ENCODE measurements at places on chromosomes 12 and 14. TPM values are rescaled to one million over a fixed set of nuclear protein-coding genes. Genes with fewer than 3 reads are reported as not detected.

The GUCY2C gene
- total RNA-seq = not detected

The LAG3 gene
- not detected for total RNA-seq

The MBD6 gene
- 5.0 TPM for total RNA-seq

The CPNE8 gene
- total RNA-seq = 23.9 TPM

The CLEC14A gene
- 0.29 TPM for total RNA-seq

The PTCSC3 gene
- not detected for total RNA-seq

The STXBP6 gene
- 5.8 TPM for total RNA-seq

The VDR gene
- total RNA-seq = 32.2 TPM

DNA sequence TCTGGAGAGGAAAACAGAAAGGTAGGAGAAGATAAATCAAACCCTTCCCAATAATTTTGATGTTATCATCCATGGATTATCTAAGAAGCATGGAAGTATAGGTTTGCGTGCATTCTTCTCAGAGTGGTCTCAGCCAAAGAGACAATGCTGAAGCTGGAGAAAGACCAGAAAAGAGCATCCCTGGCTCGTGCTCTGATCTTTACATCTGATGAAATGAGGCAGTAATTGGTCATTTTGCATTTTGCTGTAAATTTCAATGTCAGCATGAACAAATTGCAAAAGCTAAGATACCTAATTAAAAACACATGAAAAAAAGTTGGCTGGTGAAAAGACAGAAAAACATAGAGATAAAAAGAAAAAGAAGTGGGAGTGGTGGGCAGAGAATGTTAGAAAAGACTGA is 252.4 kb downstream of the ITPR2 start:
- DNase-seq = no peak
- H3K27me3 ChIP-seq = no peaks in the 10 kb centered on the region
- no peak overlapping the region for H3K27ac ChIP-seq
- no peaks in the 10 kb centered on the region for H3K4me1 ChIP-seq
- H3K36me3 ChIP-seq = no peaks in the 10 kb centered on the region
- H3K4me3 ChIP-seq = no peak overlapping the region

- no peaks in the 10 kb centered on the region for H3K36me3 ChIP-seq
- no peaks in the 10 kb centered on the region for H3K4me1 ChIP-seq
- no peak overlapping the region for H3K4me3 ChIP-seq
Observed at GRCh38 chr14:75939200-75939599, 42.6 kb downstream of the TGFB3 start.

- H3K27ac ChIP-seq = no peak overlapping the region
- no peaks in the 10 kb centered on the region for H3K4me1 ChIP-seq
- no peaks in the 10 kb centered on the region for H3K36me3 ChIP-seq
- no peak for DNase-seq
Observed at GRCh38 chr14:25032092-25032784, 17.7 kb downstream of the STXBP6 start.

- no peak for DNase-seq
- H3K27ac ChIP-seq = no peak overlapping the region
- peaks cover 6% of the 10 kb centered on the region for H3K36me3 ChIP-seq
- peaks cover 33% of the 10 kb centered on the region for H3K4me1 ChIP-seq
- no peak overlapping the region for H3K4me3 ChIP-seq
Observed at GRCh38 chr14:75824318-75824717, 157.5 kb downstream of the TGFB3 start.

- peaks cover 33% of the 10 kb centered on the region for H3K4me1 ChIP-seq
- peak overlapping the region; percentile 62 for H3K27ac ChIP-seq
- H3K36me3 ChIP-seq = no peaks in the 10 kb centered on the region
- H3K27me3 ChIP-seq = no peaks in the 10 kb centered on the region
- H3K4me3 ChIP-seq = no peak overlapping the region
Observed at GRCh38 chr12:19245106-19245505, 115.6 kb downstream of the PLEKHA5 start.

GRCh38 chr12:101186291-101186690 is 23.7 kb downstream of the SLC5A8 start:
- no peaks in the 10 kb centered on the region for H3K4me1 ChIP-seq
- no peak overlapping the region for H3K4me3 ChIP-seq
- H3K27ac ChIP-seq = no peak overlapping the region
- H3K27me3 ChIP-seq = no peaks in the 10 kb centered on the region
- no peaks in the 10 kb centered on the region for H3K36me3 ChIP-seq

DNA sequence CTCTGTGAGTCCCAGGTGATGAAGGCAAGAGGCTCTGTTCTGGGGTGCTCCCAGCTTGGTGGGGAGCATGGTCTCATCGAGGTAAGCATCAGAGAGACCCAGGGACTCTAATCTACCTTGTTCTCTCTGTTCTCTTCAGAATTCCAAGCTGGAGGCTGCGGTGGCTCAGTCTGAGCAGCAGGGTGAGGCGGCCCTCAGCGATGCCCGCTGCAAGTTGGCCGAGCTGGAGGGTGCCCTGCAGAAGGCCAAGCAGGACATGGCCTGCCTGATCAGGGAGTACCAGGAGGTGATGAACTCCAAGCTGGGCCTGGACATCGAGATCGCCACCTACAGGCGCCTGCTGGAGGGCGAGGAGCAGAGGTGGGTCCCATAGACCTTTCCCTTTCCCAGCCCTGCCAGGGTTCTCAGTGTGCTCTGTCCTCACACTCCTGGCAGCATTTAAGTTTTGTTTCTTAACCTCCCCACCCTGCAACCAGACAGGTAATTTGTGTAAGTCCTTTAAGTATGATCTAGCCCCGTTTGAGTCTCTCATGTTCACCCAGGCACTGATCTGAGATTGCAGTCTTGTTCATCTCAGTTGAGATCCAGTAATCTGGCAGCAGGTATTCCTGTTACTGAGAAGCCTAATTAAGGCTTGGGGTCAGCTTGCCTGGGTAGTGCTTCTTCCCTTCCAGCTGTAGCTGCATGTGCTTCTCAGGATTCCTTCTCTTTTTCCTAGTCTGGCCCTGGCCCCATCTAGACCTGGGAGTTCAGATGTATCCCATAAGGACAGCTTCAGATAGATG is 14.8 kb upstream of the KRT81 start:
- peak; percentile 75 for DNase-seq
- no peak overlapping the region for H3K4me3 ChIP-seq
- peaks cover 6% of the 10 kb centered on the region for H3K4me1 ChIP-seq
- no peaks in the 10 kb centered on the region for H3K36me3 ChIP-seq

DNA sequence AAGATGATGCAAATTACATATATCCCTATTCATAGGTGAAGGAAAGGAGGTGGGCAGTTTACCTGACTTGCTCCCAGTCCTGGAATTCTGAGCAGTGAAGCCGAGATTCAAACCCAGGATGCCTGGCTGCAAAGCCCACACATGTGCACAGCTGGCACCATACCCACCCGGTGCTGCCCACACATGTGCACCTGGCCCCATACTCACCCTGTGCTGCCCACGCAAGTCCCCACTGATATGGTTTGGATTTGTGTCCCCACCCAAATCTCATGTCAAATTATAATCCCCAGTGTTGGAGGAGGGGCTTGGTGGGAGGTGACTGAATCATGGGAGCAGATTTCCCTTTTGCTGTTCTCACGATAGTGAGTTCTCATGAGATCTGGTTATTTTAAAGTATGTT is 179.2 kb upstream of the C14orf180 start:
- no peak for DNase-seq
- H3K27me3 ChIP-seq = no peaks in the 10 kb centered on the region
- H3K36me3 ChIP-seq = no peaks in the 10 kb centered on the region
- no peaks in the 10 kb centered on the region for H3K4me1 ChIP-seq
- H3K27ac ChIP-seq = no peak overlapping the region
- H3K4me3 ChIP-seq = no peak overlapping the region

- peak; percentile 96 for DNase-seq
- H3K27ac ChIP-seq = peak overlapping the region; percentile 97
- H3K27me3 ChIP-seq = no peaks in the 10 kb centered on the region
- H3K4me1 ChIP-seq = peaks cover 83% of the 10 kb centered on the region
- H3K36me3 ChIP-seq = peaks cover 12% of the 10 kb centered on the region
Observed at GRCh38 chr12:120230326-120230973, 29.5 kb upstream of the RPLP0 start.

GRCh38 chr14:31926123-31926522 is 151.0 kb upstream of the ARHGAP5 start:
- H3K27ac ChIP-seq = no peak overlapping the region
- no peaks in the 10 kb centered on the region for H3K36me3 ChIP-seq
- peaks cover 21% of the 10 kb centered on the region for H3K4me1 ChIP-seq
- no peak overlapping the region for H3K4me3 ChIP-seq

DNA sequence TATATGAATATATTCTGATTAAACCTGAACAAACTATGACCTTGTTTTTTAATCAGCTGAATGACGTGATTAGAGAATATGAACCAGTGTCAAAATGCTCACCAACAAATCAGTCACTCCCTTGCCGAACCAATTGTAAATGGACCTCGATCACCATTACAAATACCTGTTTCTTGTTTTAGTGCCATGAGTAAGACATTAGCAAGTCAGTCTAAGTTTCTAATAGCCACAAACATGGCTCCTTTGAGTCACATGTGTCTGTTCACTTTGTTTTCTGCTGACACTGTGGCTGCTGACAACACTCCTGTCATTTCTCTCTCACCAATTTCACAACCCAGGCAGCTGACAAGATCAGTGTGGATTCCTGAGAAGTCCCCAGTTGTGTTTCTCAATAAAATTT is 286.2 kb upstream of the MDGA2 start:
- no peaks in the 10 kb centered on the region for H3K36me3 ChIP-seq
- H3K27ac ChIP-seq = no peak overlapping the region
- H3K27me3 ChIP-seq = no peaks in the 10 kb centered on the region
- DNase-seq = no peak
- no peak overlapping the region for H3K4me3 ChIP-seq

DNA sequence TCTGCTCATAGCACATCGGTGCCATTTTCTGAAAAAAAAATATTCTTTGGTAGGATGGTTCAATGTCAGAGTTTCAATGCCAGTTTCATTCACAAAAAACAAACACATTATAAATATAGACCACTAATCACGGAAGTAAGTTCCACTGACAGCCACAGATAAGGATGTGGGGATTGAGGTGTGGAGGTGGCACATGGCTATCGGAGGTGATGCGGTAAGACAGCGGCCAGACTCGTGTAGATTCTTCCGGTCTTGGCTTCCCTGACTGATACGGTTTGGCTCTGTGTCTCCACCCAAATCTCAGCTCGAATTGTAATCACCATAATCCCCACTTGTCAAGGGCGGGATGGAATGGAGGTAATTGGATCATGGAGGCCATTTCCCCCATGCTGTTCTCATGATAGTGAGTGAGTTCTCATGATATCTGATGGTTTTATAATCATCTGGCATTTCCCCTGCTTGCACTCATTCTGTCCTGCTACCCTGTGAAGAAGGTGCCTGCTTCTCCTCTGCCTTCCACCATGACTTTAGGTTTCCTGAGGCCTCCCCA is 693.4 kb downstream of the VRK1 start:
- no peaks in the 10 kb centered on the region for H3K36me3 ChIP-seq
- no peaks in the 10 kb centered on the region for H3K27me3 ChIP-seq
- DNase-seq = no peak
- H3K4me3 ChIP-seq = no peak overlapping the region
- no peaks in the 10 kb centered on the region for H3K4me1 ChIP-seq

DNA sequence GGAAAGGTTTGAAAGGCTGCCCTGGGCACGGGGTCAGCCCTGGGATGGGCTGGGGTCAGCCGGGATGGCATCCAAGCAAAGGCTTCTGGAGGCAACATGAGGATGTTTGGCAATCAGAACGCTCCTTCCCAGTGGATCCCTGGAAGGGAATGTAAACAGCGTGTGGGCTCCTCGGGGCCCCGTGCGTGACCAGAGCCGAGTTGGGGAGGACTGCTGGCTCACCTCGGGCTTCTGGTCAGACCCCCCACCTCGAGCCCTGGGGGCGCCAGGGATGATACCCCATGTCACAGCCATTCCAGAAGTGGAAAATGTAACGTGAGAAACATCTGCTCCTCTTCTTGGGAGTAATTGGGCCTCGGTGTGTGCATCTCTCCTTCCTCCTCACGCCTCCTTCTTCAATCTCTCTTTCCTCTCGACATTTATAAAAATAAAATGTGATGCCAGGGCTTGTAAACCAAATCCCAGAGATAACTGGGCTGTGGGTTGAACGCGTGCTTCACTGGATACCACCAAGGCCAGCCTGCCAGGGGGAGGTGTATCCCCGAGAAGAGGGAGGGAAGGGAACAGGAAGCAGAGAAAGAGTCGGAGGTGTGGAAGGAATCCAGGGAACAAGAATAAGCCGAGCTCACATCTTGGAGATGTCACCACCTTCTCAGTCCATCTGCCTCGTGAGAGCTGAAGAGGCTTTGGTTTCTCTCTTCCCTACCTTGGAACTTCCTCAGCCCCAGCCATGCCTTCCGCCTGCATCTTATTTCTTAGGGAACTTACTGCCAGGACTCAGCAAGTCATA is 144.8 kb downstream of the NUAK1 start:
- no peak for DNase-seq
- no peaks in the 10 kb centered on the region for H3K4me1 ChIP-seq
- H3K4me3 ChIP-seq = no peak overlapping the region
- peak overlapping the region; percentile 11 for H3K27ac ChIP-seq
- H3K27me3 ChIP-seq = peaks cover 3% of the 10 kb centered on the region
